T-cell (primary cell): ENCODE measurements at places on chromosomes 3 and 15.

GRCh38 chr3:106255870-106256248 is 387.0 kb upstream of the CBLB start:
- no peak for DNase-seq

DNA sequence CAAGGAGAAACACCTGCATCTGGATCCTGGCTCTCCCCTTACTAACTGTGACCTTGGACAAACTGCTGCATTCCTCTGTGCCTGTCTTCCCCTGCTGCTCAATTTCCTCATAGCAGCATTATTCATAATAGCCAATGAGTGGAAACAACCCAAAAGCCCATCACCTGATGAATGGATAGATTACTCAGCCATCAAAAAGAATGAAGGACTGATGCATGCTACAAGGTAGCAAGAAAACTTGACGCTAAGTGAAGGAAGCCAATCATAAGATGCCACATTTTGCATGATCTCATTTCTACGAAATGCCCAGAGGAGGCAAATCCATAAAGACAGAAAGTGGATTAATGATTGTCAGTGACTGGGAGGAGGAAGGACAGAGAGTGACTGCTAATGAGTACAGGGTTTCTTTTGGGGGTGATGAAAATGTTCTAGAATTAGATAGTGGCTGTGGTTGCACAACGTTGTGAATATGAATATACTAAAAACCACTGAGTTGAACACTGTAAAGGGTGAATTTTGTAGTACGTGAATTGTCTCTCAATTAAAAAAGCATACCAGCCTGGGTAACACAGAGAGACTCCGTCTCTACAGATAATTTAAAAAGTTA is 11.2 kb downstream of the IGDCC4 start:
- DNase-seq = no peak

DNA sequence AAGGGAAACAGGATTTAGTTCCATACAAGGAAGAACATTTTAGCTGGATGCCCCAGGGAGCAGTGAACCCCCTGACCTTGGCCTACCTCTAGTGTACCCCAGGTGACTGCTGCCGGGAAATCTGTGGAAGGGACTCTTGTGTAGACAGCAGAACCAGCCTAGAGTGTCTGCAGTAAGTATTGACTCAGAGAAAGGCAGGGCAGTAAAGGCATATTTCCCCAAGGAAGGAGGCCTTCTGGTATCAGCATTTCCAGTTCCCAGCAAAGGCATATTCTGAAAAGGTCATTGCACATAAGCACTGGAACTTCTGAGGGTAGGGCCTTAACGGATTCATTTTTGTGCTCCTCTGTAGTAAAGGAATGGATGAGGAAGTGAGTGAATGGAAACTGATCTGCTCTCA is 246.2 kb downstream of the FAM43A start:
- DNase-seq = no peak

DNA sequence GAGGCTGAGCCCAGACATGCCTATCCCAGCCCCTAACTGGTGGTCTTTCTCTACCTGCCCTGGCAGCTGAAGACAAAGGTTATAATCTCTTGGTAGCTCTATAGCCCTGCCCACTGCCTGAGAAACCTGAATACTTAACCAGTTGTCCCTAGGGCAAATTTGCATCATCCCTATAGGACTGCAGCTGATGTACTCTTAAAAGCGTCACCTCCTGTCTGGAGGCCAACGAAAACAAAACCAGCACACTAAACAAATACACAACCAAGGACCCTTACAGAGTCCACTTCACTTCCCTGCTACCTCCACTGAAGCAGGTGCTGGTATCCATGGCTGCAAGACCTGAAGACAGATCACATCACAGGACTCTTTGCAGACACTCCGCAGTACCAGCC is 98.0 kb downstream of the KCNAB1 start:
- DNase-seq = no peak

GRCh38 chr15:40940296-40940801 is 11.2 kb downstream of the DLL4 start:
- DNase-seq = no peak

DNA sequence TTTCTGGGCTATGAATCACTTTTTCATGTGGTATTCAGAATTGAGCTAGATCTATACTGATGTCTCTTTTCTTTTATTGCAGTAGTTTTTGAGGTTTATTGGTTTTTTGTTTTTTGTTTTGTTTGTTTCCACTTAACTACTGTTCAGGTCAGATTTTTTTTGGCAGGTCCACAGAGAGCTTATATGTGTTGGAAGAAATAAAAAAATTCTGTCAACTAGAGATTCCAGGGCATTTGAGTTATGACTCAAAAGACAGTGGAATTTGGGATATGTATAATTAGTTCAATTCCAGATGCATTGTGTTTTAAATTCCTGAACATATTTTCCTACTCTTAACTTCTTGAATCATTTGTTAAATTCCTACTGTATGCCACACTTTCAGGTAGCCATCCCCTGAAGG is 727.2 kb downstream of the SI start:
- DNase-seq = no peak

GRCh38 chr3:17301271-17301670 is 416.5 kb downstream of the PLCL2 start:
- no peak for DNase-seq

GRCh38 chr15:39079296-39079847 is 501.5 kb upstream of the THBS1 start:
- DNase-seq = no peak

GRCh38 chr3:115004201-115005140 is 142.6 kb downstream of the ZBTB20 start:
- DNase-seq = no peak

DNA sequence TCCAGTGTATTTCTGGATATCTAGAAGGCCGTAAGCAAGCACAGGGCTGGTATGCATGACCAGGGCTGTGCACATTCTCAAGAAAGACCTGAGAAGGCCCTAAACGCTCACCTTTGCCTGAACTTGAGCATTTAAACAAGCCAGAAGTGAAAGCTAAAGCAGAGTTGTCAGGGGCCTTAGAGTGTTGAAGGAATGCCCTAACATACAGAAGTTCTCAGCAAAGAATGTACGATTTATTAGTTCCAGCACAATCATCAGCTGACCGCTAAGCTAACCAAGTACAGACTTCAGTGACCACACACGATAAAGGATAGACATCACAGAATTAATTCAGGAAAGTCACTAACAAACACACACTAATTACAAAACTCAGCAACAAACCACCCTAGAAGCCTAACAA is 8.7 kb downstream of the HLTF start:
- DNase-seq = no peak

- DNase-seq = no peak
These were observed 20.4 kb upstream of the FGF12 start for GRCh38 chr3:192747746-192748145.

DNA sequence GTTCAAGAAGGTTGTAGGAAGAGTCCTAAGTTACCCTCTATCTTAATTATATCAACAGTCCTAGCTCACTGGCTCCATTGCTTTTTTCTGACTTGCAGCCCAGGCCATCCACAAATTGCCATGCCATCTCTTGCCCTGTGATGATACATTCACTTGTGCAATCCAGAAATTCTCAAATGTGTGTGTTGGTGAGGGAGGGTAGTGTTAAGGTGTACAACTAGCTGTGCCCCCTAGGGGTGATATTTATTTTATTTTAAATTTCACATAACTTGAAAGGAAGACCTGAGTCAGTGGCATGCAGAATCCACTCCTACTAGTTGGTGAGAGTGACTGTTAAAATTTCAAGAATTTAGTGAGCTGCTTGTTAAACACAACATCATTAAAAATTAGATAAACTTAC is 156.1 kb upstream of the ANKRD28 start:
- DNase-seq = no peak

DNA sequence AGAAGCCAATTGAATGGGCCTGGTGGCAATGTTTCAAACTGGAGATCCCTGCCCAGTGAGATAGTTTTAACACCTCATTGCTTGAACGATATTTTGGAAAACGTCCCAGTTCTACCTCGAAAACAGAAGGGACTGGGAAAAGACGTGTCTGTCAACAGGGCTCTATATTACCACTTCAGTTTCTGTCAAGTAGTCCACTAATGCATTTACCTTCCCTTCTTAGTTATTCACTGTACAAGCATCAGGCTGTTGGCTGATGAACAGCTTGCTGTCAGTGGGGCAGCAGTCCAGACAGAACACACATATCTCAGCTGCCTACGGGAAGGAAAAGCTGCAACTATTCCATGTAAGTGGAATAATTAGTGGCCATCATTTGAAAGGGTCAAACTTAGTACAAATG is 794.7 kb upstream of the GBE1 start:
- DNase-seq = no peak

DNA sequence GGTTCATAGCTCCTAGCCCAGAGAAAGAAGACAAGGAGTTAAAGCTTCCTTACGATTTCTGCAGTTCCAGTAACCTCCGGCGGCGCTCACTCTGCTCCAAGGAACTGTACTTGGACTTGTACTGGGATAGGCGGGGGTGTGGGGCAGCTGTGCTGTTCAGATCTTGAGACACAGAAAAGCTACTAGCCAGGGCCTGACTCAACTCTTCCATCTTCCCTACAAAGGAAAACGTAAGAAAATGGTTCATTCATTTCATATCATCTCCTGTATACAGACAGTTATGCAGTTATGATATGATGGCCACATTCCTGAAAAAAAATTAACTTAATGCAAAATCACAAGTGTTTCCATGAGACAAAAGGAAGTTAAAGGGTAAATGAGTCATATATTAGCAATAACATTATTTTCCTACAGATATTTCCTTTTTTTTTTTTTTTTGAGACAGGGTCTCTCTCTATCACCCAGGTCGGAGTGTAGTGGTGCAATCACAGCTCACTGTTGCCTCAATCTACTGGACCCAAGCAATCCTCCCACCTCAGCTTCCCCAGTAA is 4.6 kb downstream of the SNUPN start:
- no peak for DNase-seq

GRCh38 chr3:194342861-194343560 is 8.1 kb downstream of the CPN2 start:
- no peak for DNase-seq
